ENCODE measurements at places on chromosomes 7 and 10.
A peak's percentile ranks its signal among the peaks of the same experiment; 100 is the strongest.

DNA sequence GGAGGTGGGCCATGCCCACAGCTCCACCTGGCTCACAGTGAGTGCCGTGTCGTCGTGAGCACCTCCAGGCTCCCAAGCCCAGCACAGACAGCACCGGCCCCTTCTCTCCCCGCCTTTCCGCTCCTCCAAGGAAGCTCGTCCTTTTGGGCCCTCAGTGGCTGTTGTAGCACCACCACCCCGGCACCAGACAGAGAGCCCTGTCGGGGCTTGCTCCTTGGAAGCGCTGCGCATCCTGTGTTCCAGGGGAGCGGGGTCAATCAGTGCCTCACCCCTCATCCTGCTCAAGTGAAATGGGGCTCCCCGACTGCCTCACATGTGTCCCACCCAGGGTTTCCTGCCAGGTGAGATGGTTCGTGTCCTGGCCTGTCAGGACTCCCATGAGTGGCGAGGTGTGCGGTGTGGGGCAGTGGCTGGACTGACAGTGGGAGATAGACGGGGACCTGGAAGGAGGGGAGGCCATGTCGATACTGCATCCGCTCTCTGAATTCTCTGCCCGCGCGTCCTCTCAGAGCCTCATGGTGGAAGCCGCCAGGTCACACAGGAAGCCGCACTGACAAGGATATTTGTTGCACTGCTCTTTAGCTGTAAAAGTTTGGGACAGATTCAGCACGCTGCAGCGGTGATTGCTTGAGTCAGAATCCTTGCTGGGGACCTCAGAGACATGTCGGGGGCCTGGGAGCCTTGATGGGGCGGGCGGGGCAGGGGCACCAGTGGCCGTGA lies 107.1 kb downstream of the INPP5A start:
- DNase-seq, result no peak

DNA sequence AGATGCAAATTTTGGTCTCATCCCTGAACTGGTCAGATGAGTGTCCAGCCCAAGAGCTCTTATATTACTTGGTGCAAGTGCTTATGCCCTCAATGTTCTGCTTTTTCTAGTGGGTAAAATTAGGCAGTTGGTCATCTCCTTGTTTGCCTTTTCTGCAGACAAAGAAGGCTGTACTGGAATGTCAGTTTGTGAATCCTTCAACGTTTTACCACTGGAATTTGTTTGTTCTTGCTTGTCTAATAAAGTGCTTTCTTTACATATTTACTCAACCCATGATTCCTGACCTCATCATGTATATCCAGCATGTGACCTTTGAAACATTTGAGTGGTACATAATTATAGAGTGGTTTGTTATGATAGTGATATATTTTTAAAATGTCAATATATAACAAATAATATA lies 232.2 kb upstream of the TEX47 start:
- no peak for DNase-seq

DNA sequence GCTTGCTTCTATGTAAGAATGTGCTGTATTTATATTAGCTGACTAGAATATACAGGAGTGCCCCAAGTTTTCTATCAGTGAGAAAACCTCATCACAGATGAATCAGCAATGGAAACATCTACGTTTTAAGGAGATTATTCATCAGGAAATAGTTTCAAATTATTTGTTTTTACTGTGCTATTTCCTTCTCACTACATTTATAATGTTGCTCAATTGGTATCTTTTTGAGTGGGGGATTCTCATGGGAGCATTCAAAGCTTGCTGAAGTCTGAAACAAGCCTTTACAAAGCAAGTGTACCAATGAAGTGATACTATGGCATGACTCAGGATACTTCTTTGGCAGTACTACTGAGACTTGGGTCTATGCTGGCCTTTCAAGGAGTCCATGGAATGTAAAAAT lies 191.1 kb upstream of the SLC26A5 start:
- peak; percentile 25 for DNase-seq

DNA sequence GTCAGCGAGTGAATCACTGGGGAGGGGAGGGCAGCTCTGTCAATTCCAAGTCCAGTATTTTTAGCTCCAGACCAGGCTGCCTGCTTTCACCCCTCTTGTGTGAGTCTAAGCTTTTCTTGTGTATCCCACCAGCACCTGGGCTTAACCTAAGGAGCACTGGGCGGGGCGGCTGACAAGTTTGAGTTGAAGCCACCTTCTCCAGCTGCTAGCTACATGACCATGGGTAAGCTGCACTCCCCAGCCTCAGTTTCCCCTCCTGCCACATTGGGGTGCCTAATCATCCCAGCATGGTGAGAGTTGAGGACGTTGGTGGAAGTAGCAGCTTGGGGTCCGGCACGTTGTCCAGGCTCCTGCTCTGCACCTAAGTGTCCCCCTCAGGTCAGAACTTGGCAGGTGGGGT lies 89.8 kb upstream of the PCBD1 start:
- no peak for DNase-seq

- no peak for DNase-seq
Measured at GRCh38 chr10:73854310-73854709, 20.0 kb downstream of the CAMK2G start.

- peak; percentile 88 for DNase-seq
Measured at GRCh38 chr10:68647672-68648341, 73.2 kb upstream of the CCAR1 start.

GRCh38 chr10:13118784-13119410 lies 18.9 kb downstream of the OPTN start:
- no peak for DNase-seq

- DNase-seq, result peak; percentile 92
Measured at GRCh38 chr10:788796-789748, 99.6 kb upstream of the DIP2C start.

Data from AG08395 (cell line).